ENCODE measurements at places on chromosomes 12 and 14.

DNA sequence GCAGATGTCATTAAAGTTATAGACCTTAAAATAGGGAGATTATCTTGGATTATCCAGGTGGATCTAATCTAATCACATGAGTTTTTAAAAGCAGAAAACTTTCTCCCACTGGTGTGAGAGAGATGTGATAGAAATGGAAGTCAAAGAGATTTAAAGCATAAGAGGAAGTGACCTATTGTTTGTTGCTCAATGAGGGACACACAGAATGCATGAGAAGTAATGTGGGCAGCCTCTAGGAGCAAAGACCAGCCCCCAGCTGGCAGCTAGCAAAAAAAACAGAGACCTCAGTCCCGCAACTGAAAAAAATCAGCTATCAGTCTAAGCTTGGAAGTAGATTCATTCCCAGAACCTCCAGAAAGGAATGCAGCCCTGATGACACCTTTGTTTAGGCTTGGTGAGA lies 24.6 kb upstream of the ANP32D start:
- DNase-seq, result no peak

DNA sequence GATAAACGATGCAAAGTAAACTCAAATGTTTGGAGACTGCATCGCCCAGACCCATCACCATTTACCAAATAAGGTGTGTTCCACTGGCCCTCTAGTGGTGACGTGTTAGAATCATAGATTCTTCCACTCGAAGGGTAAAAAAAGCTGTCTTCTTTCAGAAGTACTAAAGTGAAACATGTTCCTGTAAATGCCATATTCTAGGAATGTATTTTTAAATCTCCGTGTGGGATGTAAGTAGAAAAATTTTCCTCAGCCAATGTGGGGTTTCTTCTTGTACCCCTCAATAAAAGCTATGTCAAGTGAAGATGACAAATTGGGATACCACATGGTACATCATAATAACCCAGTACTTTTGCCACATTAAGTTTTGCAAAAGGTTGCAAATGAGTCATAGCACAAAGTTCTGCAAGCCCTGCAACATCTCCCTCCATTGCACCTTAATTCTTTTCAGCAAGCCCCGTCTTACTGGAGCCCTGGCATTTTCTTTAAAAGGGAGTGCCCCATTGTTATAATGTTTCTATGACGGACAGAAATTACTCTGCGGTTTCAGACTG lies 100.8 kb downstream of the CCER1 start:
- DNase-seq, result peak; percentile 63

DNA sequence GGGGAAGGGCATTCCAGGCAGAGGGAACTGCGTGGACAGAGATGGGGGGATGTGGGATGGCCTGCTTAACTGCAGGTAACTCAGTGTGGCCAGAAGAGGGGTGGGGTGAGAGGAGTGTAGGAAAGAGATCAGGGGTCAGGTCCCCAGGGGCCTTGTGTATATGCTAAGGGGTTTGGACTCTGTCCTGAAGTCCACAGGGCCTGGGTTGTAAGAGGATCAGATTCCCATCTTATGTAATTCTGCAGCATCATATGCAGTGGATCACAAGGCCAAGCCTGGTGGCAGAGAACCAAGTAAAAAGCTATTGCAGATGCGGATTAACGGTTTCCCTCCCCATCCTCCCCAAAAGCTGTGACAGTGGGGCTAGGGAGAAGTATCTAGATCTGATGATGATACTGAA lies 8.7 kb downstream of the TCTN1 start:
- DNase-seq, result no peak

- DNase-seq, result no peak
Measured at GRCh38 chr14:92655419-92656201, 92.8 kb downstream of the LGMN start.

- DNase-seq, result peak; percentile 24
Measured at GRCh38 chr12:96425951-96426350, 25.7 kb upstream of the CDK17 start.

GRCh38 chr14:50225067-50225973 lies 6.1 kb downstream of the SOS2 start:
- peak; percentile 42 for DNase-seq

DNA sequence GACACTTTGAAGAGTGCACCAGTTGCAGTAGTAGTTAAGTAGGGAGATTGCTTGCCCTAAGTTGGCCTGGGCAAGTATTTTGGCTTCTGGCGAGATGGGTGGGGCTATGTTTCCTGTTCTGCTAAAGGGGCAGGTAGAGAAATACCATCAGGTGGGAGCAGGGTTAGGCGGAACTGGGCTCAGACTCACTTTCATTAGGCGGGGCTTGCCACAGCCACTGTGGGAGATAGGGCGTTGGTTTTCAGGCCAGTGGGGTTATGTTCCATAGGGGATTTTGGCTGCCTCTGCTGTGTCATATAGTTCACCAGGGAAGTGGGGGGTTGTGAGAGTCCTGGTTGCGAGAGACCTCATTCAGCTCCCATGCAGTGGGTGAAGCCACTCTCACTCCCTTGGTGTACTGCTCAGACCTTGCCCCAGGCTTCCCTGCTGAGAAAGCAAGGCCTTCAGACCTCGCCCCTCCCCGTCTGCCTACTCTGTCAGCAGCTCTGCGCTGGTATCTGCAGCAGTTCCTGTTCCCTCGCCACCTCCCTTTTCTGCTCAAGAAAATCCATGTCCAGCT lies 43.3 kb downstream of the AEBP2 start:
- DNase-seq, result no peak

GRCh38 chr12:107495604-107496003 lies 190.0 kb upstream of the PWP1 start:
- no peak for DNase-seq

DNA sequence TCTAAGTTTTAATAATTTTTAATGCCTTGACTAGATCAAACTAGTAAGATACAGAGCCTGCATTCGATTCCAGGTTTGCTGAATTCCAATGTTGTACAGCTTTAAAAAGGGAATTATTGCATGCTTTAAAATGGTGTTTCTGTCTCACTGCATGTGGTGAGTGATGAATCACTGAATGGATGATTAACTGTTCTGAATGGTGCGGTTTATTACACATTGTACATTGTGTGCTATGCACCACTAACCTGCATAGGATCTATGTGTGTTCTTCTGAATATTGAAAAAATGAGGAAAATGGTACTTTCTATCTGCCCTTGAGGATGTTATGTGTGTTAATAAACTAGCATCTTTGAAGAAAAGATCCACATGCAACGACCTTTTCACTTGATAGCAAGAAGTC lies 231.7 kb downstream of the NRXN3 start:
- DNase-seq, result peak; percentile 1

DNA sequence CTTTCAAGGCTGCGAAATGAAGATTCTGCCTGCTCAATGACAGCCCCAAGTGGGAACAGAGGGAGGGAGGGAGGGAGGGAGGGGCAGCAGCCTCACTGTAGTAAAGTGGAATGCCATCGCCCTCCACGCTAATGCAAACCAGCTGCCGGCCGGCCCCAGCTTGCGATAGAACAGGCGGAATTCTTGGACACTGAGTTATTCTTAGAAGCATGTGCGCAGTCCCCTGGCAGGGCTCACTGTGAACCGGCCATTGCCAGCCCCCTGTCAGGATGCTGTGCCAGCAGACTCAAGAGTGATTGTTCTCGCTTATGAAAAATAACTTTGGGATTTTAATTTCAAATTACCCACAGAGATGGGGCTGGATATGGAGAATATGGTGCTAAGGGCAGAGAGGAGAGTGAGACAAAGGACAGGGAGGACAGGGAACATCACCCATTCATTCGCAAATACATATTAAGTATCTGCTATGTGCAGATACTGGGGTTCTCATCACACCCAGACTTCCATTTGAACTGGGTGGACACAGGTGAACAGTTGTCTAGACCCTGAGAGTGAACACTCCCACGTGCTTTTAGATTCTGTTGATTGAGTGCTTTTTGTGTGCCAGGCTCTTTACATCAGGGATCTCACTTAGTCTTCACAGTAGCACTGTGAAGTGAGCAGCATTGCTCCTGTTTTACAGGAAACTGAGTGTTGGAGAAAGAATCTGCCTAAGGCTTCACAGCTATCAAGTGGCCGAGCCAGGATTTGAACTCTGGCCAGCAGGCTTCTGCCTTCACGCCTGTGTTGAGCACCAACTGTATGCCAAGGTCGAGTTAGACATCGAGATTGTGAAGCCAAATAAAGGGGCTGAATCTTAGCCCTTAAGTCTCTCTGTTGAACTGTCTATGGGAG lies 192.9 kb downstream of the C12orf75 start:
- peak; percentile 31 for DNase-seq

- no peak for DNase-seq
Measured at GRCh38 chr12:12467264-12467663, 95.4 kb downstream of the DUSP16 start.

DNA sequence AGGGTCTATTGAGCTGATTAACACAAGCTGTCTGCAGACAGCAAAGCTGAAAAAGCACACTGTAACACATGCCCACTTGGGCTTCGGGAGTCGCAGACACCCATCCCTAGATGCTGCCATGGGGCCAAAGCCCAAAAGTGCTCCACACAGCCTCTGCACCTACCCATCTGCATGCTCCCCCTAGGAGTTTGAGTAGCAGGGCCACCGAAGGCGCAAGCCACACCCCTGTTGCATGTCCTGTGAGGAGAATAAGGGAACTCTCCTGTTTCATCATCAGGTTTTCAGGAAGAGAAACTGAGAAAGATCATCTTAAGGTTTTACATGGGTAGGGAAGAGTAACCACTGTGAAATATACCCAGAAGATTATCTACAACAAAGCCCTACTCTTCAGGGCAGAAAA lies 5.6 kb upstream of the ST8SIA1 start:
- DNase-seq, result no peak

- no peak for DNase-seq
Measured at GRCh38 chr14:75476274-75476995, 45.8 kb upstream of the BATF start.

DNA sequence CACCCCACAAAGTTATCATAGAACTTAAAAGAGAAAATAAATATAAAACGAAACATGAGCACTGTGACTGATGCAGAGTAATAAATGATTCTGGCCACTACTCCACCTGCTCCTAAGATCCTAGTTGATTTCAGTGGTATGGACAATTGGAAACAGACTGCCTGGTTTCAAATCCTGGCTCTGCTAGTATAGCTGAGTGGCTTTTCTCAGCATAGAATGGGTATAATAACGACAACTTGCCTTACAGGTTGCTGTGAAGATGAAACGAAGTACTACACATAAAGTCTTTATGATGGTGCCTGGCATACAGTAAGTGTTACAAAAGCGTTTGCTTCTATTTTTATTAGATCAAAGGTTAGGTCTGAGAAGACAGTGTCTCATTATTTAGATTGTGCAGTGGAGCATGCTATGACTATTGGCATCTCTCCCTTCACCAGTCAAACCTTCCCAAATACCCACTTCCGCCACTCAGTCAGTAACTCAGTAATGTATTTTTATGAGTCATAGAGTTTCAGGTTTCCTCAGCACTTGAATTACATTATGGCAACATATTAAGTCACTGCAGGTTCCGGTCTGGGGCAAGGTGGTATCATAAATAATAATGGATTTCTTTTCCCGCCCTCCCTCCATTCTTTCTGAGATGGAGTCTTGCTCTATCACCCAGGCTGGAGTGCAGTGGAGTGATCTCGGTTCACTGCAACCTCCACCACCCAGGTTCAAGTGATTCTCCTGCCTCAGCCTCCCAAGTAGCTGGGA lies 29.7 kb upstream of the NR2C1 start:
- peak; percentile 87 for DNase-seq

Measured in A673 (cell line).